ENCODE measurements at places on chromosomes 4 and X.

- DNase-seq = no peak
Measured at GRCh38 chr4:45971108-45971507, 152.7 kb downstream of the GABRG1 start.

GRCh38 chr4:84563002-84563401 is 19.9 kb upstream of the CDS1 start:
- no peak for DNase-seq

- no peak for DNase-seq
Measured at GRCh38 chr4:100875296-100876068, 357.7 kb upstream of the EMCN start.

GRCh38 chr4:40173470-40173875 is 23.4 kb upstream of the RHOH start:
- DNase-seq = no peak

DNA sequence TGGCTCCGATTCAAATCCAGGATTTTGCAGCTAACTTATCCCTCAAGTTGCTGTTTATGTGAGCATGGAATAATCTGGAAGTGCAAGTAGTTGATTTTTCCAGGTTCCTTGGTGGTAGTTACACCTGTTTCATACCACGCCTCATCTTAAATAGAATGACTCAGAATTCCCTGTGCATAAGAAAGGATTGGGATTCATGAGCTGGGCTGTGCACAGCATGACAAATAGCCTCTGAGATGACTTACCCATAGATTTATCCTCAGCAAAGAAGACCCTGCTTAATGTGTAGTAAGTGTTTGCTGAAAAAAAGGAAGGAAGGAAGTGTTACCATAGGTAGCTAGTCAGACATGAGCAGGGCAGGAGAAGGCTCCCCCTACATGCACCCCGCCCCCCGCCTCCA is 777.7 kb upstream of the ADGRL3 start:
- DNase-seq = no peak

GRCh38 chrX:68651110-68651509 is 3.6 kb downstream of the STARD8 start:
- no peak for DNase-seq

DNA sequence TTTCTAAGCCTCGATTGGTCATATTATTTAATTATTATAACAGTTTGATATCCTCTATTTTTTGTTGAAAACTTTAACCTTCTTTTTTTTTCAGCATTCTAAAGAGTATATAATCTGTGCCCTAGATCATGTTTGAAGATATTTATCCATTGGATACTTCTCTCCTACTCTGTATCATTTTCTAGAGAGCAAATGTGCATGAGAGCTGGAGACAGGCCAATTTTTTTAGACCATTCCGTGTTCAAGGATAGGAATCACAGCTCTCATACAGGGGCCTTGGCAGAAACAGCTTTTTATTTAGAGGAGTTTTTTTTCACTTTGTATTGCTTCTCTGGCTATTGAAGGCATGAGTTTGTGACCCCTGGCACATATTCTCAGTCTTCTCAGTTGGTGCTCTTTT is 57.7 kb upstream of the TBC1D14 start:
- no peak for DNase-seq

- DNase-seq = no peak
Measured at GRCh38 chr4:119666653-119667091, 38.1 kb upstream of the PDE5A start.

DNA sequence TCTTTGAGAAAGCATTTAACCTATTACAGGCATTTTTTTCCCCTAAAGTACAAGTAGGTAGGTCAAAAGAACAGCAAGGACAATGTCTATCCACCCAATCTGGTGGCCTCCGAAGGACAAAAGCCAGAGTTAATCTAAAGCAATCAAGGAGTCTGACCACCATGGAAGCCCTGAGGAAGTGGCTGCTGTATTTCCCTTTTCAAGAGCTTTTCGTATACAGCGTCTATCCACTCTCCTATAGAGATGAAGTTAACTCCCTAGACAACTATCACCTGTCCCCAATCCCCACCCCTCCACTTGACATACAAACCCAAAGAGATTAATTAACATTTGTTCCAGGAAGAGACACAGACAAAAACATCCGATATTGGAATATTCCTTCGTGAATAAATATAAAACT is 85.5 kb downstream of the SNCA start:
- DNase-seq = peak; percentile 35

DNA sequence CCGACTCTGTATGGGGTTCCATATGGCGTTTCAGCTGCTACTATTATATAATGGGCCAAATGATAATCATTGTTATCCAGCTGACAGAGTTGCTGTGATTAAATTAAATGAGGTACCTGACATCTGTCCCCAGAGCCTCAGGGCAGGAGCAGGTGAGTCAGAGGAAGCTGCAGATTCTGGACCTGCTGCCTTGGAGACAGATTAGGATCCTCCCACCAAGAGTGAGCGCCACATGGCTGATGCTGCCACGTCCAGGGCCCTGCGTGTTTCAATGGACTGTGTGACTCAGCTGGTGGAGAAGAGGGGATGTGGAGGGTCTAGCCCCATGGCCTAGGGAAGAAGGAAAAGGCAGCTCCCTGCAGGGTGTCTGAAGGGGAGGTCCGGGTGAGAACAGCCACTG is 28.3 kb upstream of the UXT start:
- DNase-seq = no peak

GRCh38 chr4:137408527-137409177 is 123.6 kb downstream of the PCDH18 start:
- no peak for DNase-seq

DNA sequence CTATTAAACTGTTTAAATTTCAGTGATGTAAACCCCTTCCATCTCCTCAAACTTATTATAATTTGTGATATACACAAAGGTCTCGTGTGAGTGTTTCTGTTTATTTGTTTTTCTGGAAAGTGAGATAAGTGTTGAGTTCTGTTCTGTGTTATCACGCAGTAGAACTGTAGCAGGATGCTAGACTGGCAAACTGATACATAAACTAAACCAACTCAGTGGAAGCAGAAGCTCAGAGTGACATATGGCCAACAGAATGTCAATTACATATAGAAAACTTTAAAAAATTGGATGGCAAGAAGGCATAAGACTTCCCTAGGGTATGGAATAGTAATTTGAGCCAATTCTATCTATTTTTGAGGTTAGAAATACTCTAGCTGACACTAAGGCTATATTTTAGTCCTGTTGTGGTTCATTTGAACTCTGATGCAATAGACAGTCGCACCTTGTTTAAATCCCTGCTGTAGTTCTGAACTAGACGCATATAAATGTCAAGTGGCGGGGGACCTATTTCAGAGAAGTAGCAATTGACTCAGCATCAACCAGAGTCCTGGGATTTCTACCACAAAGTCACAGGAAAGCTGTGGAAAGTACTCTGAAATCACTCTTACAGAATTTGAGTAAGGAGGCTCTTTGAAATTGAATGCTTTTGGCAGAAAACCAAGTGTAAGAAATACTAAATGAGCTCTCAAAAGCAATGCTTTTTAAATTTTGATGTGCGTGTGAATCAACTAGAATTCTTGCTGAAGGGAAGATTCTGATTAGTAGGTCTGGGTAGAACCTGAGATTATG is 294.4 kb downstream of the INPP4B start:
- DNase-seq = no peak

GRCh38 chr4:89586318-89586717 is 250.6 kb downstream of the SNCA start:
- no peak for DNase-seq

- no peak for DNase-seq
Measured at GRCh38 chr4:2837110-2837903, 6.3 kb upstream of the ADD1 start.

- no peak for DNase-seq
Measured at GRCh38 chr4:14888790-14889572, 113.3 kb upstream of the CPEB2 start.

DNA sequence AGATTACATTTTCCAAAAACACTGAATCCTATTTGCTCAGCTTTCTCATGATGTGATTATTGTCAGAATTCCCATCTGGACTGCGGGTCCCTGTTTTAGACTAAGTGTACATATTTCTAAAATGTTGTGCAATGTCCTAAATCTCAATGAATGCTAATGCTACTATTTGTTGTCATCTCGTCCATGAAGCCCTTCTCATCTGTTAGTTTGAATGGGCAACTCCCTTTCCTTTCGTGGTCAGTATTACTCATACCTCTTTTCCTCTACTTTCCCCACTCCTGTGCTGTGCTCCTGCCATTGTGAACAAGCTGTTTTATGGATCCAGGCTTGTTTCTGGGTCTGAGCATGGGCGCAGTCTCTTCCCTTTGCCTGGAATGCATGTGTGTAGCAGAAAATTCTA is 91.0 kb downstream of the MID1 start:
- peak; percentile 39 for DNase-seq

DNA sequence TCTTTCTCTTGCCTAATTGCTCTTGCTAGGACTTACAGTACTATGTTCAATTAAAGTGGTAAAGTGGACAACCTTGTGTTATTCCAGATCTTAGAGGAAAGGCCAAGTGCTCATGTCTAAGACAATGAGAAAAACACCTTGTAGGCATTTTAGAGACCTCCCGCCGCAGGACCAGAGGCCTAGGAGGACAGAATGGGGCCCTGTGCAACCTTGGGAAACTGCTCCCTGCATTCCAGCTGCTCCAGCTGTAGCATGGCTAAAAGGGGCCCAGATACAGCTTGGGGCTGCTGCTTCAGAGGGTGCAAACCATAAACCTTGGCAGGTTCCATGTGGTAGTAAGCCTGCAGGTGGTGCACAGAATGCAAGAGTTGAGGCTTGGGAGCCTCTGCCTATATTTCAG is 101.0 kb downstream of the PGRMC2 start:
- no peak for DNase-seq

GRCh38 chrX:866441-866990 is 235.9 kb downstream of the SHOX start:
- no peak for DNase-seq

GRCh38 chrX:139126493-139126892 is 404.0 kb upstream of the F9 start:
- peak; percentile 74 for DNase-seq

DNA sequence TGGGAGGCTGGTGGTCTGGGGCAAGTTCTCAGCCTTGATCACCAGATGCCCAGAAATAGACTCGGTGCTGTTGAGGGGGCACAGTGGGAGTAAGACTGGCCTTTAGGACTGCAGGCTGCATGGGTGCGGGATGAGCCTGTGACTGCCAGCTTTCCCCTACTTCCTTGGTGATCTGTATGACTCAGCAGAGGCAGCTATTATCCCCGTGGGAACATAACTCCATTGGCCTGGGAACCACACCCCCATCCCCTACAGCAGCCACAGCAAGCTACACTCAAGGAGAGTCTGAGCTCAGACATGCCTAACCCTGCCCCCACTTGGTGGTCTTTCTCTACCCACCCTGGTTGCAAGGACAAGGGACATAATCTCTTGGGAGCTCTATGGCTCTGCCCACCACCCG is 20.6 kb downstream of the CLIC2 start:
- DNase-seq = no peak

GRCh38 chr4:155603360-155603891 is 63.2 kb upstream of the GUCY1A1 start:
- no peak for DNase-seq

- DNase-seq = no peak
Measured at GRCh38 chrX:68746988-68747387, 81.8 kb upstream of the EFNB1 start.

DNA sequence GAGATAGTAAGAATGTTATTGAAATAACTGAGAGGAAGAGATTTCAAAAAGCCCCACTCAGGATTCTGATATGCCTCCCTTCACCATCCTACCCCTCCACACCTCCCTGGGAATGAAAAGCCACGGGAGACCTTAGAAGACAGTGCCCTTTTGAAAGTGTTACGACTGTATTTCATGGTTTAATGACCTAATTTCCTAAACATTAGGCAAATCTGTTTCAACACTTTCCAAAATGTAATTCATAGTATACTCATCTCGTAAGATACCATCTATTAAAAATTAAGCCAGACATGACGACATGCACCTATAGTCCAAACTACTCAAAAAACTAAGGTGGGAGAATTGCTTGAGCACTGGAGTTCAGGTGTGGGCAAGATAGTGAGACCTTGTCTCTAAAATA is 106.3 kb downstream of the HNRNPD start:
- DNase-seq = no peak

GRCh38 chr4:13990596-13991589 is 363.4 kb upstream of the BOD1L1 start:
- no peak for DNase-seq

- DNase-seq = no peak
Measured at GRCh38 chr4:53711926-53712325, 120.6 kb upstream of the LNX1 start.

- no peak for DNase-seq
Measured at GRCh38 chr4:78423790-78424189, 127.8 kb upstream of the ANXA3 start.

GRCh38 chrX:12958059-12958458 is 16.9 kb upstream of the TMSB4X start:
- DNase-seq = no peak

DNA sequence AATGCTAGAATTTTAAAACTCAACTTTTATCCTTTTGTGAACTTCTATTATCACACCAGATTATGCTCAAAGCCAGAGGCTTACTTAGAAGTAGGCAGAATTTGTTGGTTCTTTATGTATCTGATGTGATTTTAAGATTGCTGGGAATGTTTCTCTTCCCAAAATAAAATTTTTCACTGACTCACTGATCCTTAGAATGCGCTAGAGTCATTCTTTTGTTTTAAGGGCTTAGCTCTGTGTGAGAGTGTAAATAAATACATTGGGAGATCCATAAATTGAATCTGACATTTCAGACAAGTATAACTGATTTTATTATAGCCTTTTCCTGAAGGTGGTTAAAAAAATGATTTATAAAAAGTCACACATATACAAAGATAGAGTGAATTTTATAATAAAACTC is 101.3 kb downstream of the LARP1B start:
- no peak for DNase-seq

- no peak for DNase-seq
Measured at GRCh38 chr4:114281164-114281960, 301.9 kb upstream of the ARSJ start.

DNA sequence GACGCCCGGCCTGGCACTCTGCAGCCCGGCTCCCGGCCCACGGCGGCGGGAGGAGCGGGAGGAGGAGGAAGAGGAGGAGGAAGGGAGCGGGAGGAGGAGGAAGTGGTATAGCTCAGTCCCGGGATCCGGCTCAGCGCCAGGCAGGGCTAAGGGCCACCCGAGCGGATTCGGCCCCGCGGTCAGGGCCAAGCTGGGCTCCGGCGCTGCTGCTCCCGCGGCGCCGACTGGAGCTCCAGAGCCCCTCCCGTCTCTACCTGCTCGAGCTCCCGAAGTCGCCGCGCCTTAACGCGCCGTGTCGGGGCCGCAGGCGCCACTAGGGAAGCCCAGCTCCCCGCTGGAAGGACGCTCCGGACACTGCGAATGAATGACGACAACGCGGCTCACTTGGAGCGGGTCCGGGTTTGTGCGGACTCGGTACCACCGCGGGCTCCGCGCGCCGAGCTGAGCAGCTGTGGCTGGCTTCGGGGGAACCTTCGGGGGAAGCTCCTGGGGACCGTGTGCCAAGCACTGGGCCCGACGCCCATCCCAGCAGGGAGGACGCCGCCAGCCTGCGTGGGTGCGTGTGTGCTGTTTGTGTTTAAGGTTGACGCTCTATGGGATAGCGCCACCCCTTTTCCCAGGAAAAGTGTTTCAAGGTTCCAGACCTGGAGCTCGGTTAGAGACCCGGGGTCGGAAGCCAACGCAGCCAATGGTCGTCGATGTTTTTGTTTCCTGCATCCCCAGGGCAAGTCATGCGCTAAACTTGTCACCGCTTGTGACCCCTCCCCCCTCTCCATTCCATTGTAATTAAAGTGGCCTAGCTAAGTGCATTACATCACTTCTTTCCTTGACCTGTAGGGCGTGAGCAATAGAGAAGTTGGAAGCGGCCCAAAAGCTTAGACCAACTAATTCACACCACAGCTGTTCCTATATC is at the start of gene TBC1D9:
Gene TBC1D9, minus strand, starts transcription at position 67 of the 913 bp plus-strand sequence. CDS start 340 bp downstream, outside the sequence.
- peak; percentile 97 for DNase-seq

GRCh38 chrX:106621836-106622235 is 10.1 kb downstream of the RADX start:
- no peak for DNase-seq
